ENCODE measurements at places on chromosomes 16 and 17.
A peak's percentile ranks its signal among the peaks of the same experiment; 100 is the strongest.

- DNase-seq, result no peak
Observed at GRCh38 chr16:71230122-71230845, at the start of gene HYDIN. HYDIN (minus strand) TSS chr16:71230722; CDS start chr16:71186895, 43,827 bp downstream.

DNA sequence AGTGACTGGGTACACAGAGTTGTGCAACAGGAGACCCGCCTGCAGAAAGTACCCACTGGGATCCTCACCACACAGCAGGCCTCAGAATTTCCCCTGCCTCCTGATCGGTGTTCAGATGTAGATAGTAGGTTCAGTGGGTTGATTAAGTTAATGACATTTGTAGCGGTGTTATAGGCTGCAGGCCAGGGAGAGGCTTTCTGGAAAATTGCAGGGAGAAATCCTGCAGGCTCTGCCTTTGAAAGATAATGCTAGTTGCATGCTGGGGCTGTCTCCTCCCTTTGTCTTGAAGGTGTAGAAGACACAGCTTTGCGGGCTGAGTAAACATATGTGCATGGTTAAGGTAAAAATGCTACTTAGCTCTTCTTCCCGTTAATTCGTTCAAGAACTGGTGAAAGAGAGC lies 406.3 kb upstream of the RBFOX1 start:
- DNase-seq, result no peak

DNA sequence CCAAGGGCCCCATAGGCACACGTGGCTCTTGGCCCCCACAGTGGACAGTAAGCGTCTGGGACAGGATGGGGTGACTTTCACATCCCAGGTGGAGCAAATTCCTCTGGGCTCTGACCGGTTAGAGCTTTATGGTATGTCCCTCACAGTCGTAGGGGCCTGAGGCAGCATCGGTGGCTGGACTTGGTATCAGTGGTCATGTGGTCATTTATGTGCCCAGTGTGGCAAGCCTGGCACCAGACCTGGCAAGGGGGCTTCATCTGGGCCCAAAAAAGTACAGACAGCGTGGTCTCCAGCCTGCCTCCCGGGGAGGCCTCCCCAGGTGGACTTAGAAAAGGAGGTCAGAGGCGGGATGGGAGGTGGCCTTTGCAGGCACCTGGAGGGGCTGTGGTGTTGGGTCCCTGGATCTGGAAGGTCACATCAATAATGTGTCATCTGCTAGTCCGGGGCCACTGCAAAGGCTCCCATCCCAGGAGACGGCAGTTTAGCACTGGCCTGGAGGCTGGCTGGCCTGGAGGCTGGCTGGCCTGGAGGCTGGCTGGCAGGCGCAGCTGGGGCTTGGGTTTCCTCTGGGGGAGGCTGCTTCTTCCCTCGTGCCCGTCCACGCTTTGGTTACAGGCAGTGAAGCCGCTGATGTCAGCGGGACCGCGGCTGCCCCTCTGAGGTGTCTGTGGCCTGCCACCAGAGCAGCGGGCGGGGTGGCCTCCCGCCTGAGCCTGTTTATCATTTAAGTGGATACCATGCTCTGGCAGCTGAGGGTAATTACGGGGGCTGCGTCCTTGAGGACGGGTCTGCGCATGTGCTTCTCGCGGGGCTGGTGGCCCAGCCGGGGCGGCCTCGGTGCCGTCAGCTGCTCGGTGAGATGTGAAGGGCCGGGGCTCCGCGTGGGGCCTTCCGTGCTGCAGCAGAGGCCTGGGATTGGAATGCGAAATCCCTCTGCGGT lies 20.7 kb upstream of the CBX4 start:
- no peak for DNase-seq

GRCh38 chr16:50266337-50267091 lies at the start of gene ADCY7:
ADCY7 (plus strand) TSS chr16:50266551; CDS start chr16:50288180, 21,629 bp downstream.
- no peak for DNase-seq

- peak; percentile 77 for DNase-seq
Observed at GRCh38 chr17:41324180-41325075, 8.9 kb upstream of the KRTAP17-1 start.

DNA sequence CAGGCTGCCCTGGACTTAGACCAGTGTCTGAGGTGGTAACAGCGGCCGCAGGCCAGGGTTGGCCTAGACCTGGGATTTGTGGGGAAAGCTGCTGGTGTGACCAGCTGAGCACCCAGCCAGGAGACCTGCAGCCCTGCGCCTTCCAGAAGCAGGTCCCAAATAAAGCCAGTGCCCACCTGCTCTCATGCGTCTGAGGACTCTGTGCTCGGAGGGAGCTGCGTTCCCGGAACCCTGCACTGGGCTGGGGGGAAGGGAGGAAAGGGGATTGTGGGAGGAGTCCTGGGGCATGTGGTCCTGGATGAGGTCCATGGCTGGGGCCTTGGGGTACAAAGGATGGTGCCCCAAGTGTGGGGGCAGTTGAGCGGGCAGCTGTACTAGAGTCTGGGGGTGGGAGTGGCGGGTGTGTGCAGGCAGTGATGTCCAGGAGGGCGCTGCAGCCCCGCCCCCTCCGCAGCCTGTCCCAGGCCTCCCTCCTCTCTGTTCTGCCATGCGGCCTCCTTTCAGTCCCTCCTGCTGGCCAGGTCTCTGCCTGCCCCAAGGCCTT lies 1.8 kb upstream of the NECAB2 start:
- no peak for DNase-seq

GRCh38 chr16:29665294-29666077 lies 2.4 kb downstream of the SPN start:
- no peak for DNase-seq

GRCh38 chr17:41327411-41328120 lies 12.1 kb upstream of the KRTAP17-1 start:
- DNase-seq, result no peak

GRCh38 chr17:44376124-44376523 lies 12.5 kb upstream of the FAM171A2 start:
- DNase-seq, result no peak

DNA sequence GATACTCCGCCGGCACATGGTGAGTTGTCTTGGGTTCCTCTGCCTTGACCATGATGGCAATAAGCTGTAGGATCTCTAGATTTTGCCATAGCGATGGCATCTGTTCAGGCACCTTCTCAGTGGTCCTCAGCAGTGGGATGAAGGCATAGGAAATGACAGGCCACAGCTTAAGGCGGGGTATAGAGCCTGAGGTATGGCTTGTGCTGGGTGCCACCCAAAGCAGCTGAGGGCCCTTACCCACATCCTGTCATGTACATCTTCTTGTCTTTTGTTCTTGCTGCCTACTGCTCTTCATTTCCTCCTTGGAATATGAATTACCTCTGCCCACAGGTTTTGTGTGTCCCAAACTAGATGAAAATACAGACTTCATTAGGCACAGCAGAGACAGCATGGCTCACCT lies 29.5 kb downstream of the KAT7 start:
- DNase-seq, result no peak
